Endodermal cell (in vitro differentiated cells): ENCODE measurements at places on chromosomes 16 and 17. TPM values are rescaled to one million over a fixed set of nuclear protein-coding genes. Genes with fewer than 3 reads are reported as not detected.

GRCh38 chr17:2398655-2399571 lies 1.9 kb downstream of the MNT start:
- peak overlapping the region; percentile 96 for H3K27ac ChIP-seq
- H3K27me3 ChIP-seq: no peaks in the 10 kb centered on the region
- H3K4me1 ChIP-seq: peaks cover 22% of the 10 kb centered on the region
- DNase-seq: peak; percentile 94

DNA sequence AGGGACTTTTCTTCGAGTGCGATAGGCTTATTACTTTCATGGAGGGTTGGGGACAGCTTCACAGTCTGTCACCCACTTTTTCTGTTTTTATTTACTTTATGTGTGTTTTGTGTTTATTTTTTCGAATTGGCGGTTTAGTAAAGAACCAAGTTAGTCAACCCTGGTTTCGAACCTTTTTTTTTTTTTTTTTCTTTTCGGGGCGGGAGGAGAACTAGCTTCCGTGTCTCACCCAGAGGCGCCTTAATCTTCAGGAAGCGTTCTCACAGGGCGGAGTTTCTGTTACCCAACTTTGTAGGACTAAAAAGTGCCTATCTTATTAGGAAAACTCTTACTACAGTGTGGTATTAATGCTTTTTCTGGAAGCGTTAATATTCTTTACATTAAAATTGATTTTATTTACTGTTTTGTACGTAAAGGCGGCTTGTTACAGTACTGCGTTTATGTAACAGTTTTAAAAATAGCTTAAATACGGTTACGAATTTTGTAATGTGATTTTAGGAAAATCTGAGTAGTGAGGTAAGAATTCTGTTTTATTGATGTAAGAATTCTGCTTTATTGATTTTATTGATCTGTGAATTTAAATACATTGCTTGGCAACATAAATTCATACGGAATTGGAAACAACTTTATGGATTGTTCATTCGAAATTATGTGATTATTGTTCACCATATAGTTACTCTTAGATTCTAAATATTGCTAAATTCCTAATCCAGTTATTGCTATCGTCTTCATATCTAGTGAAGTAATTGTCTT lies 885 bp downstream of the ZNF207 start:
- peaks cover 42% of the 10 kb centered on the region for H3K36me3 ChIP-seq
- no peaks in the 10 kb centered on the region for H3K4me1 ChIP-seq
- H3K27ac ChIP-seq: peak overlapping the region; percentile 98
- no peak for DNase-seq
- peak overlapping the region; percentile 87 for H3K4me3 ChIP-seq

GRCh38 chr17:78883089-78883532 lies 19.9 kb downstream of the CEP295NL start:
- H3K36me3 ChIP-seq: no peaks in the 10 kb centered on the region
- H3K27ac ChIP-seq: peak overlapping the region; percentile 94
- H3K27me3 ChIP-seq: no peaks in the 10 kb centered on the region
- no peak for DNase-seq
- H3K4me1 ChIP-seq: peaks cover 6% of the 10 kb centered on the region

GRCh38 chr16:68328860-68329390 lies 18.1 kb downstream of the PRMT7 start:
- peak overlapping the region; percentile 63 for H3K4me3 ChIP-seq
- DNase-seq: no peak
- peaks cover 52% of the 10 kb centered on the region for H3K36me3 ChIP-seq
- peaks cover 13% of the 10 kb centered on the region for H3K4me1 ChIP-seq

GRCh38 chr16:49513040-49513439 lies 139.4 kb downstream of the C16orf78 start:
- no peak overlapping the region for H3K27ac ChIP-seq
- H3K27me3 ChIP-seq: no peaks in the 10 kb centered on the region
- no peaks in the 10 kb centered on the region for H3K36me3 ChIP-seq
- H3K4me1 ChIP-seq: no peaks in the 10 kb centered on the region

The MSLN gene
- total RNA-seq: 0.18 and 0.42 TPM in 2 replicates

The C16orf78 gene
- total RNA-seq: not detected in 3 replicates

The SLC2A4 gene
- 4.0 to 5.8 TPM (median 5.4 TPM) in 3 replicates for total RNA-seq

- no peaks in the 10 kb centered on the region for H3K27me3 ChIP-seq
- H3K27ac ChIP-seq: no peak overlapping the region
- no peak overlapping the region for H3K4me3 ChIP-seq
These were observed 101.6 kb downstream of the CDH8 start for GRCh38 chr16:61934601-61935000.

DNA sequence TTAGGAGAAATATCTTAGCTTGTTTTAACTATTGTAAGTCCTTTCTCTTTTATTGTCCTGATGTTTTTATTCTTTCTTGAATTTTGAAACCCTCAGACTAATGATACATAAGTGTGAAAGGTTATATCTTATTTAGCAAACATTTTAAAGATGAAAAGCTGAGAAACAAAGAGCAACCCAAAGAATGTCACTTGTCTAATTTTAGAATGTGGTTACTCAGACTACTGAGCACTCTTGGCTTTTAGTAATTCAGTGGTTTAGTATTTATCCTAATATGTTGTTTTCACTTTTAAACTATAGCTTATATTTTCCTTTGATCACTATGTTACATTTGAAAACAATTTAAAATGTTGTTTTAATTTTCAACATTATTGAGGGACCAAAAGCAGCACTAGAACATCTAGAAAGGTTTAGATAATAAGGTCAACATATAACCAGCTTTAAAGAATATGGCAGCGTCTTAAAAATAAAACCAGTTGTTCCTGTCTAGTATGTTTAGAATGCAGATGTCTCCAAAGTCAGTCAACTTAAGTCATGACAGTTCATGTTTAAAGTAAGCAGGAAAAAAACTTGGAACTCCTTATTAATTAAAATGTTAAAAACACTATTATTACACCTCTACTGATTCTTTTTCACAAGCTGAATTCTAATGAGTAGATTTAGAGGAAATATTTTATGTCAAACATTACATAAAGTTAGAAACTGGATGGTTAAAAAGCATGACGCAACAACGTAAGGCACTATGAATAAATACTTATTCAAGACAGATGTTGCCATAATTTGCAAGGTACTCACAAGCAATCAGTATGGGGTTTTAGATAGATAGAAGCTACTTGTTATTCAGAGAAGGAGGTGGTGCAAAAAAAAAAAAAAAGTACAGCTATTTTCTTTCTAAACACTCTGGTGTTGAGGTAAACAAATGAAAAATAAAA lies 2.4 kb downstream of the MBTD1 start:
- DNase-seq: no peak
- no peak overlapping the region for H3K27ac ChIP-seq
- no peaks in the 10 kb centered on the region for H3K4me1 ChIP-seq
- peaks cover 55% of the 10 kb centered on the region for H3K36me3 ChIP-seq
